ENCODE measurements at places on chromosomes 5 and 9.

- no peak for DNase-seq
Measured at GRCh38 chr5:149326611-149327010, 18.7 kb upstream of the GRPEL2 start.

DNA sequence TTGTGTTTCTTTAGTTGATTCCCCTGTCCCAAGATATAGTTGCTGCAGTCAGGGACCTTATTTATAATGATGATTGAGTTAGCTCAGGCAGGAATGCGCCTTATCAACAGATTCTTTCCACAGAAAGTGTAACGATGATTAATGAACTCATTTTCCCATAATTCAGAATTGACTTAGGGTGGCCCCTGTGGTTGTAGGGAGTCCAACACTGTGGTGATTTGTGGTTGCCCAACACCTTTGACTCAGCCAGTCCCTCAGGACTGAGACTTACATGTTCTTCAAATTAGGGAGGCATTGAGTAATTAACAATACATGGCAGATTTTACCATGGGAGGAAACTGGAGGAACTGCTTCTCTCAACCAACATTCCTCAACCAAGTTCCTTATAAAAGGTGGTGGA lies 221.9 kb downstream of the GABRG2 start:
- no peak for DNase-seq

GRCh38 chr5:172553903-172554302 lies 87.2 kb upstream of the NEURL1B start:
- no peak for DNase-seq

- DNase-seq, result no peak
Measured at GRCh38 chr5:138626333-138626944, 51.2 kb upstream of the HSPA9 start.

- DNase-seq, result no peak
Measured at GRCh38 chr5:122985954-122986721, 50.4 kb downstream of the PPIC start.
